ENCODE measurements at places on chromosomes 16 and 17.

- DNase-seq = peak; percentile 40
These were observed 7.4 kb downstream of the PRCD start for GRCh38 chr17:76547183-76547641.

- DNase-seq = no peak
These were observed 20.9 kb downstream of the GAN start for GRCh38 chr16:81335669-81336068.

DNA sequence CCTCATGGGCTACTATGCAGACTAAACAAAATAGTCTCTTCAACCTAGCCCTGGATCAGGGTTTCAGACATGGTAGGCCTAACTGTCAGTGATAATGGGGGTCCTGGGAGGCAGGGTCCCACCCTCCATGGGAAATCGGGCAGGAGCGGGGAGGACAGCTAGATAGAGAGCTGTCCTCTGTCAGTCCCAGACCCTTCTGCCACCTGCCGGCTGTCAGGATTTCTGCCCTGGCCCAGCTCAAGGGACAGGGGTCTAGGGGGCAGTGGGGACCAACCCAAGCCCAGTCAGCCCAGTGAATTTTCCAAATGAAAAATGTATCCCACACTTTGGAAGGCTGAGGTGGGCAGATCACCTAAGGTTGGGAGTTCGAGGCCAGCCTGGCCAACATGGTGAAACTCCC is 5.3 kb downstream of the CA7 start:
- DNase-seq = no peak

DNA sequence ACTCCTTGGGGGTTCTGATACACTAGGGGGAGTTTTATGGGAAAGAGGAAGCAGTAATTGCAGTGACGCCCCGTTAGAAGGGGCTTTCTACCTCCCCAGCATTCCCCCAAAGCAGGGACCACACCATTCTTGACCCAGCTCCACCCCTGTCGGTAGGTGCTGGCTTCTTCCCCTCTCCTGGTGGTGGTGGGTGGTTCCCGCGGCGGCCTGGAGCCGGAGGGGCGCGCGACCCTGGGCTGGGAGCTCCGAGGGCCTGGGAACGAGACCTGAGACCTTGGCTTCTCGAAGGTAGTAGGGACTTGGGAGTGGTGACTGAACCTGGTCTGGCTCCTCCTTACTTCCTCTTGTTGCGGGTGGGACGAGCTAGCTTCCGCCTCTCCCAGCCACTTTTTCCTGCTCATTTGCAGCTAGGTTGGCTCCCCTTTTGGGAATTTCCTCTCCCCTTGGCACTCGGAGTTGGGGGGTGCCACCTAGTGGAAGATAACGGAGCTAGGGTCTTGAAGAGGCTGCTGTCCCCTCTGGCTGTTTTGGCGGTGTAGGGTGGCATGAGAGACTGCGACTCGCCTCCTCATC is 438 bp downstream of the GRN start:
- DNase-seq = no peak

- DNase-seq = no peak
These were observed 46.9 kb upstream of the TMEM132E start for GRCh38 chr17:34532281-34533065.

- DNase-seq = no peak
These were observed 251.7 kb upstream of the IRX3 start for GRCh38 chr16:54538276-54538675.

DNA sequence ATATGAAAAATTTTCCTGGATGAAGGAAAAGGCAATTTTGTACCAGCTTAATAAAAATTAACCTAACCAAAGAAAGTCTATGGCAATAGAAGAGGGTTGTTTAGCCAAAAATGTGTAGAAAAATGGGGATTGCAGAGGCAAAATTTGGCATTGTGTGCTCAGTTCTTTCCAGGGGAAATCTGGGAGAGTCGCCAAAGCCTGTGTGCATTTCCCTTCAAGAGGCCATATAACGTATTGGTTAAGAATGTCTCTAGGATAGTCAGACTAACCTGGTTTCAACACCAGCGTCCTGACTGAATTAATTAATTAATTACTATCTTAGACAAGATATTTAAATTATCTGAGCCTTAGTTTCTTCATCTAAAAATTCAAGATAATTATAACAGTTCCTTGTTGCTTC is 44.8 kb upstream of the HLF start:
- no peak for DNase-seq

DNA sequence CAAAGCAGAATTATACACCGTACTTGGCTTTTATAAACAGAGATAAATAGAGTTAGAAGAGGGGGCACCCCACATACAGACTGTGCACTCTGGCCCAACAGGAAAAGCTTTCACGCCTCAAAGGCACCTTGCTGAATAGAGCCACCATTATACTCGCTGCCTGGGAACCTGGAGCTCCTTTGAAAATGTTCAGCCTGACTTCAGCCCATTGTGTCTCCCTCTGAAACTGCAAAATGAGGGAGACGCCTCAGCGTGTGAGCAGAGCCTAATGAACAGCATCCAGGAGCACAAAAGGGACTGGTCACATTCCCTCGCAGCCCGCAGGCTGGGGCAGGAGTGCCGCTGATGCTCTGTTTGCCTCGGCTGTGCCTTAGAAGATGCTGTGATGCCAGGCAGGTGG is 46.3 kb downstream of the ABCC12 start:
- DNase-seq = no peak

GRCh38 chr16:86320237-86320595 is 190.1 kb upstream of the FOXF1 start:
- DNase-seq = no peak

GRCh38 chr16:12303653-12304052 is 327.1 kb downstream of the SNX29 start:
- no peak for DNase-seq

- DNase-seq = no peak
These were observed 759 bp upstream of the TP53I13 start for GRCh38 chr17:29567554-29568330.

- no peak for DNase-seq
These were observed 23.4 kb downstream of the MYO18A start for GRCh38 chr17:29156781-29157180.

- DNase-seq = peak; percentile 2
These were observed 53.4 kb downstream of the MFSD11 start for GRCh38 chr17:76791053-76791980.

- no peak for DNase-seq
These were observed 22.9 kb downstream of the CDK12 start for GRCh38 chr17:39484178-39484577.

DNA sequence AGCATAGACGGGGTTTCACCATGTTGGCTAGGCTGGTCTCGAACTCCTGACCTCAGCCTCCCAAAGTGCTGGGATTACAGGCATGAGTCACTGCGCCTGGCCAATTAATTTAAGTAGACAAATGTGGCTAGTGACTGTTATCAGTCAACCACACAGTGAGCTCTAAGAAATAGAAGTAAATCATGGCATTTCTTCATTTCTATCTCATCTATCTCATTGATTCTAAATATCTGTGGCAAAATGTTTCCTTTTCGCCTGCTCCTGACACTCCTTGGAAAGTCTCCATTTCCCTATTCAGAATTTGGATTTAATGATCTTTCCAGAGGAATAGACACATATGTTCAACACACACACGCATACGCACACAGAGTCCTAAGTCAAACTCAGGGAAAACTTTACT is 81.3 kb downstream of the HIC1 start:
- DNase-seq = no peak

DNA sequence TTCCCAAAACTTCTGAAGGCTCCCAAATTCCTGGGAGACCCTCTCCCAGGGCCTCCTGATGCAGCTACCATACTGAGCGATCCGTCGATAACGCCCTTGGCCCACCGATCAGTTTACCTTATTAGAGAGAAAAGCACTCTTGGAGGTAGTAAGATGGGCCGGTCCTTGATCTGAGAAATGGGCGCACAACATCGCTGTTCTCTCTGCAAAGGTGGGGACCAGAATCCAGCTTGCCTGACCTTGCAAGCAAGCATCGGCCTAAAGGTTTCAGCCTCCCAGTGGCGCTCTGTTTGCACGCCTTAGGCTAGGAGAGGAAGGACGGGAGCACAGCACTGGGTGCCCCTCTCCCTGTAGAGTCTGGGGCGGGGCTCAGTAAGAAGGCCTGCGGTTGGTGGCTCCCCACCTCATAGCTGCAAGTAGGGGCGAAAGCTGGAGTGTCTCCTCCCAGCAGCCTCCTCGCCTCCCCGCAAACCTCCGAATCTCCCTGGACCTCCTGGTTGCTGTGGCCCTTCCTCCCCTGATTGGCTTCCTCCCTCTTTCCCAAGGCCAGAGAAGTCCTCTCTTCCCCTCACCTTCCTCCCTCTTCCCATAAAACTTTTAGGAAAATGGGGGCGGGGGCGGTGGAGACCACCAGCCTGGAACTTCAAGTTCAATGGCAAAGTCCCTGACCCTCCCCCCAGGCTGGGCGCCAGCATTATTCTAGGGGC is at the start of gene PRAC1:
Gene PRAC1, minus strand, starts transcription at position 318 of the 707 bp plus-strand sequence. Its CDS starts 126 bp downstream, at position 192.
- no peak for DNase-seq

DNA sequence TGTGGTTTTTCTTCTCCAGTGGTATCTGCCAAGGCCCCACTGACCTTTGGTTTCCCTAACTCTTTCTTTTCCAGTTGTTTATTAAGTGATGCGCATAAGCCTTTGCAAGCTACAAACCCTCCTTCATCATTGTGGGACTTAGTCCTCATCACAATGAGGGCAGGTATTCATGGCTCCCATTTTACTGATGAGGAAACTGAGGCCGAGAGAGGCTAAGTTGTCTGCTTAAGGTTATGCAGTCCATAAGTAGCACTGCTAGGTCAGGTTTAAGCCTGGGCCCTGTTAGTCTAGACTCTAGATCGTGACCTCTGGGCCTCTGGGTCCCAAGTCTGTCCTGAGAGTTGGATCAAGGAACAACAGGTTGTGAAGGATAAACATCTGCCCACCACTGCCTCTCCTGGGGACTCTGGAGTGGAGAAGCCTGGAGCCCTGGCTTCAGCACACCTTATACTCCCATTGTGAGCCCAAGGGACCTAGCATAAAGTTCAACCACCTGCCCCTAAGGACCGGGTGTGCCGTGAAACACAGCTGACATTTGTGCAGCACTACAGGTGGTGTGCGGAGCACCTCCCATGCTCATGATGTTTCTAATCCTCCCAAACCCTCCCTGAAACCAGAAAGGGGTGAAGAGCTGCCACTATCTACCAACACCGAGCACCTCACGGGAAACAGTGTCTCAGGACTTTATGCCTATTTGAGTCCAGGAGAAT is 5.2 kb upstream of the KCNH6 start:
- DNase-seq = no peak

DNA sequence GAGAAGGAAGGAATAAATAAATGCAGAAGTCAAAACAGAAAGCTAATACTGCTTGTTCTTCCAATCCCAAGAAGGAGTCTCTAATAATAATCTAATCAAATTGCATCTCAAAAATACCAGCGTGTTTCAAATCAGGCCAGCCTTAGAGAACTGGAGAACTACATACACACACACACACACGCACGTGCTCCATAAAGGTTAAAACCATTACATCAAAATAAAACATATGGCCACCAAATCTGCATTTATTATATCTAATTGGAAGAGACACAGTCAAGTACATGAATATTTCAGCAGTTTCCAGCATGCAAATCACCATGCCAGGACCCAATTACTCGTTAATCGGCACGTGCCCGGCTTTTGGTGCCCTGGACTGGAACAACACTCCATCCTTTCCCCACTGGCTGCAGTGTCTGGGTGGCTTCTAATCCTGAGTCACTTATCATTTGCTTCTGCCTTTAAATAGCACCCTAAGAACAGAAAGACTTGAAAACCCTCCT is 20.4 kb upstream of the KDM8 start:
- no peak for DNase-seq

GRCh38 chr17:6170349-6170748 is 100.2 kb downstream of the WSCD1 start:
- no peak for DNase-seq

- no peak for DNase-seq
These were observed 4.5 kb downstream of the NBR1 start for GRCh38 chr17:43175213-43176118.

- DNase-seq = no peak
These were observed 18.5 kb upstream of the TERF2 start for GRCh38 chr16:69404275-69404805.

- no peak for DNase-seq
These were observed 55.9 kb upstream of the CLEC18B start for GRCh38 chr16:74477226-74477625.

DNA sequence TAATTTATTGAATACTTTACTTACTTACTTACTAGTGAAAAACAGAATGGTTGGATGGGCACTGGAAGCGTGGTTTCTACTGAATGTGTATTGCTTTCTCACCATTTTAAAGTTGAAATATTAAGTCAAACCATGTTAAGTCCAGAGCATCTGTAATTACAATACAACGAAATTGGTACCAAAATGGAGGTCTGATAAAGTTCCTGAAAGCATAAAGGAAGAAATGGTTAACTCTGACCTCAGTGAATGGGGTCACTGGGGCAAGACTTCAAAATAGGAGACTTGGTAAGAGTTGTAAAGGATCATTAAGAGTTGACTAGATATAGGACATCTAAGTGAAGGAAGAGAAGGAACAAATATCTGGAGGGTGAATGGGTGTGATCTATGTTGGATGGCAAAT is 237.1 kb downstream of the MAF start:
- DNase-seq = no peak

- DNase-seq = no peak
These were observed 10.9 kb downstream of the HAPSTR1 start for GRCh38 chr16:9102379-9102778.

- no peak for DNase-seq
These were observed 251.4 kb downstream of the SOX9 start for GRCh38 chr17:72372185-72372584.

- DNase-seq = no peak
These were observed 4.2 kb upstream of the PEMT start for GRCh38 chr17:17595755-17596154.

DNA sequence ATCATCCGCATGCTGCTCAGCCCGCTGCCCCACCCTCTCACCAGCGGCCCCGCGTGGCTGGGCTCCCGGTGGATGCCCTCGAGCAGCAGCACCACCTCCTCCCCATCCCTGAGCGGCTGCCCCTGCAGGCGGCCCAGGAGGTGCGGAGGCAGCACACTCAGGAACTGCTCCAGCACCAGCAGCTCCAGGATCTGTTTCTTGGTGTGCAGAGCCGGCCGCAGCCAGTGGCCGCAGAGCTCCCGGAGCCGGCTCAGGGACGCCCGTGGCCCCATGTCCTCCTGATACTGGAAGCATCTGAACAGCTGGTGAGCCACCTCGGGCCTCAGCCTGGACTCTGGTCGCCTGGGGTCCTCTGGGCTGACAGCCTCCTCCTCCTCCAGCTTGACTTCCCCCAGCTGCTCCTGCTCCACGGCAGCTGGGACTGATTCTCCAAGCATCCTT is 6.6 kb downstream of the ZSCAN10 start:
- DNase-seq = no peak
